ENCODE measurements at places on chromosomes 16 and 17.

DNA sequence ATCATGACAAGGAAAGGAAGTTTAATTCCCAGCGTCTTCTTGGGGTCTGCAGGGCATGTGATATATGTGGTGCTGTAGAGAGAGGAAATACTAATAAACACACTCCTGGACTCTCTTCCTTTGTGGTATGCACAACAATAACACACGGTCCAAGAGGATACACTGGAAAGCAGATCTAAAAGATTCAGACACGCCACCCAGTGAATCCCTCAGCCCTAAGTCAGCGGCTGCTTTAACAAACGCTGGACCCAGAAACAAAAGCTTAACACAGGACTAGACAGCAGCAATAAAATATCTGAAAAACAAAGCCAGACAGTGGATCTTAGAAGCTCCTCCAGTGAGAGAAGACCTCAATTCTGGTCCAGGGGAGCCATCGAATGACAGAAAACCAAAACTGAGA, 13.1 kb downstream of the CFAP20 start:
- no peak for DNase-seq

DNA sequence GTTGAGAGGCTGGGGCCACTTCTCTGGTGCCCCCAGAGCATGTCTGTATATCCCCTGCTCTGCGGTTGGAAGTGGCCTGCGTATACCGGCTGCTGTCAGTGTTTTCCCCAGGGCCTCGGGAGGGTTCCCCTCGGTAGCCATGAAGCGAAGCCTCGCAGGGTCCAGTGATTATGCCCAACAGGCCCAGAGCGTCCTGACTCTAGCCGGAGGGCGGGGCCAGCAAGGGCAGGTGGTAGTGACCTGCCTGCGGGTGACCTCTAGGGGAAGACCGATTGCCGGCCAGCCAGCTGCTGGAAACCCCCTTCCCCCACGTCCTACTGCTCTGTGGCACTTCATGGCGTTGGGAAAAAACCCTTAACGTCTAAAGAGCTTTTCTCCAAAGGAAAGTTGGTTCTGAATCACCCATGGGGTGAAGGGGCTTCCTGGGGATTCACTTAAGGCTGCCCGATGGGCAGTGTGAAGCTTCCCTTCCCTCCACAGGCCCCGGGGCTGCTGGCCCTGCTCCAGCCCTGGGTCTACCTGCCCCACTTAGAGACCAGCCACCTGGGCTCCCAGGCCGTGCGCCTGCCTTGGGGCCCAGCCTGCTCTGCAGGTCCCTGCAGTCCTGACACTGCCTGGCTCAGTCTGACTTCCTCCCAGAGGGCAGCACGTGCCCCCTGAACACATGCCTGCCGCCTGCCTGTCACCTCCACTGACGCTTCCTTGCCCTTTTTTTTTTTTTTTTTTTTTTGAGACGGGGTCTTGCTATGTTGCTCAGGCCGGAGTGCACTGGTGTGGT, 72.8 kb downstream of the SOCS1 start:
- no peak for DNase-seq

- DNase-seq, result no peak
These were observed 979 bp downstream of the ABHD15 start for GRCh38 chr17:29565643-29566472.

GRCh38 chr17:57892820-57893595, 43.2 kb upstream of the MRPS23 start:
- DNase-seq, result peak; percentile 98

DNA sequence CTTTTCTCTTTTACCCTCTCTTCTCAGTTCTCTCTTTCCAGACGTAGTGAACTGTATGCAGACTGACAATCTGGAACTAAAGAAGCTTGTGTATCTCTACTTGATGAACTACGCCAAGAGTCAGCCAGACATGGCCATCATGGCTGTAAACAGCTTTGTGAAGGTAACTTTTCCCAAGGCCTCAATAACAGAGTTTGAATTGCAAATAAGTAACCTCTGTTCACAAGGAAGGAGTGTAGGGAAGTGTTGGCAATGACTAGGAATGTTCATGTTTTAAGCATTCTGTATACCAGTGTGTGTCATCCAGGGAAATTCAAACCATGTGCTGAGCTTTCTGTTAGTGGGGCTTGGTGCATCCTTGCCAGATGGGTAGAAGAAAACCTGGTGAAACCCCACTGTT, 18.6 kb downstream of the AP2B1 start:
- DNase-seq, result no peak

DNA sequence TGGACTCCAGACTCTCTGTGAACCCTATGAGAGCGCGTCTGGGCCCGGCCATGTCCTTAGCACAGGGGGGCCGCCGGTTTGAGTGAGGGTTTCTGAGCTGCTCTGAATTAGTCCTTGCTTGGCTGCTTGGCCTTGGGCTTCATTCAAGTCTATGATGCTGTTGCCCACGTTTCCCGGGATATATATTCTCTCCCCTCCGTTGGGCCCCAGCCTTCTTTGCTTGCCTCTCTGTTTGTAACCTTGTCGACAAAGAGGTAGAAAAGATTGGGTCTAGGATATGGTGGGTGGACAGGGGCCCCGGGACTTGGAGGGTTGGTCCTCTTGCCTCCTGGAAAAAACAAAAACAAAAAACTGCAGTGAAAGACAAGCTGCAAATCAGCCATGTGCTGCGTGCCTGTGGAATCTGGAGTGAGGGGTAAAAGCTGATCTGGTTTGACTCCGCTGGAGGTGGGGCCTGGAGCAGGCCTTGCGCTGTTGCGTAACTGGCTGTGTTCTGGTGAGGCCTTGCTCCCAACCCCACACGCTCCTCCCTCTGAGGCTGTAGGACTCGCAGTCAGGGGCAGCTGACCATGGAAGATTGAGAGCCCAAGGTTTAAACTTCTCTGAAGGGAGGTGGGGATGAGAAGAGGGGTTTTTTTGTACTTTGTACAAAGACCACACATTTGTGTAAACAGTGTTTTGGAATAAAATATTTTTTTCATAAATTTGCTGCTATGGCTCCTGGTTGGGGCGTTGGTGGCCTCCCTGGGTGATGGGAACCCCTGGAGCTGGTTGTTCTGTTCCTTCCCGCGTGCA, 23.1 kb downstream of the STAT5A start:
- DNase-seq, result peak; percentile 96

GRCh38 chr17:33012522-33013033, 20.9 kb downstream of the SPACA3 start:
- no peak for DNase-seq

DNA sequence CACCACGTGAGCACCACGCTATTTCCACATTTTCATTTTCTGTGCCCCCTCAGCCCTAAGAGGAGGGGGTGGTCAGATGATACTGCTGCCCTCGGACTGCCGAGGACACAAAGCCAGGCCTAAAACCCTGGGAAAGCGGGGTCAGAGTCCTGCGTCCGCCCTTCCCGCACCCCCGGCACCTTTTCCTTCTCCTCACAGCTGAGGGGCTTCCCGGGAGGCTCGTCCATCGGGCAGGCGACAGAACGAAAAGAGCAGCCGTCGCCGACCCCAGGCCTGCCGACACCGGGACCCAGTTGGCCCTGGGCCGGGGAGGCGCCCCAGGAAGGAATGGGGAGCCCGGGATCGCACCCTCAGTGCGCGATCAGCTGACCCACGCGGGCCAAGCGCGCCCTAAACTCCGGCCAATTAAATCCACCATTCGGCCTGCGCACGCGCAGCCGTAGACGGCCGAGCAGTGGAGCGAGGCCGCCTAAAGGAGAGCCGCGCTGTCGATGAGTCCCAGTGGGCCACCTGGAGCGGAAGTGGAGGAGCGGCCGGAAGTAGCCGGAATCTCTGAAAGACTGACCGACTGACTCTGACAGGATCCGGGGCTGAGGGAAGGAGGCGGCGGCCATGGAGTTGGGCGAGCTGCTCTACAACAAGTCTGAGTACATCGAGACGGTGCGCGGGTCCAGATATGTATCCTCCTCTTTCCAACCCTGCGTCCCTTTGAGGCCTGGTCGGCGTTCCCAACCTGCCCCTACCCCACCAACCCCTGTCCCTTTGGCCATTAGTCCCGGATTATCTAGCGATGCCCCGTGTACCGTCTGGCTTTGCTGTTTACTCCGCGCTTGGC, at the start of the genes DCTN5 and PALB2:
DCTN5 (plus strand) TSS at position 536 of the 835 bp plus-strand sequence; CDS start at position 613, 77 bp downstream.
PALB2 (minus strand) TSS at position 380 of the 835 bp plus-strand sequence; CDS start at position 227, 153 bp downstream.
- DNase-seq, result peak; percentile 93

DNA sequence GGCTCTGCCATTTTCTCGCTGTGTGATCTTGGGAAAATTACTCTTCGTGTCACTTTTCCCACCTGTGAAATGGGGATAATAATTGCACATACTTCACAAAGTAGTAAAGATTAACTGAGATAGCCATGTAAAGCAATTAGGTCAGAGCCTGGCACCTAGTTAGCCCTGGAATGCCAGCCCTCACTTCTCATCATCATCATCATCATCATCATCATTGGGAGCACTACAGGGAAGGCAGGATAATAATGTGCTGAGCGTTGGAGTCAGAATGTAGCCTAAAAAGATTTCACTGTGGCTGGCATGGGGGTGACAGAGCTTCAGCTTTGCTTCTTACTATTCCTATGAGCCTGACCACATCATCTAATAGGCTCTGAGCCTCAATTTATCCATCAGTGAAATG, 362.6 kb downstream of the TOX3 start:
- no peak for DNase-seq

GRCh38 chr17:83132251-83133081, 53.1 kb downstream of the METRNL start:
- no peak for DNase-seq

GRCh38 chr16:88503374-88503770, 50.3 kb downstream of the ZFPM1 start:
- DNase-seq, result no peak

- DNase-seq, result no peak
These were observed 474.4 kb downstream of the SLC39A11 start for GRCh38 chr17:72618001-72618509.

DNA sequence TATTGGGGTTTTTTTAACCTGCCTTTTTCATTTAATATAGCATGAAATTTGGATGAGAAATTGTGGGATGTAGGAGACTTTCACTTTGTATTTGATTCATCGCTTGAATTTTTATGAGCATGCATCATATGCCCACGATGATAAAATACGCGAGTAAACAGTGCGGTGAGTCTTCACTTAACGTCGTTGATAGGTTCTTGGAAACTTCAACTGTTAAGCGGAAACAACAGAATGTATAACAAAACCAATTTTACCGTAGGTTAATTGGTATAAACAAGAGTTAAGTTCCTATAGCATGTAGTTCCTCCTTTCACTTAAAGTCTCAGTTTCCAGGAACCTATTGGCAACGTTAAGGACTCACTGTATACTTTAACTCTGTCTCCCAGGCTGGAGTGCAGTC, 28.7 kb downstream of the MMP15 start:
- DNase-seq, result no peak

GRCh38 chr17:27985736-27986399, 56.6 kb upstream of the NLK start:
- DNase-seq, result no peak

GRCh38 chr16:51696376-51696775, 545.3 kb upstream of the SALL1 start:
- no peak for DNase-seq

DNA sequence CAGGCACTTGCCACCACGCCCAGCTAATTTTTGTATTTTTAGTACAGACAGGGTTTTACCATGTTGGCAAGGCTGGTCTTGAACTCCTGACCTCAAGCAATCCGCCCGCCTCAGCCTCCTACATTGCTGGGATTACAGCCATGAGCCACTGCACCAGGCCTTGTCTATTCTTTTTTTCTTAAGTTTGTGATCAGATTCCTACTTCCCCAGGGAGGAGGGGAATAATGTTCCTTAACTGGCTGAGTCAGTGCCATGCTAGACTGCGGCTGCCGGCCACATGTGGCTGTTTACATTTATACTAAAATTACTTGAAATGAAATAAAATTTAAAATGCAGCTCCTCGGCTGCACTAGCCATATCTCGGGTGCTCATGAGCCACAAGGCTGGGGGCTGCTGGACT, 27.8 kb upstream of the USP36 start:
- no peak for DNase-seq

All from tibial artery (tissue), 4 donors.